Endodermal cell (in vitro differentiated cells): ENCODE measurements at places on chromosomes 16 and 17.

- no peak for DNase-seq
Measured at GRCh38 chr16:54847207-54847606, 83.5 kb upstream of the IRX5 start.

DNA sequence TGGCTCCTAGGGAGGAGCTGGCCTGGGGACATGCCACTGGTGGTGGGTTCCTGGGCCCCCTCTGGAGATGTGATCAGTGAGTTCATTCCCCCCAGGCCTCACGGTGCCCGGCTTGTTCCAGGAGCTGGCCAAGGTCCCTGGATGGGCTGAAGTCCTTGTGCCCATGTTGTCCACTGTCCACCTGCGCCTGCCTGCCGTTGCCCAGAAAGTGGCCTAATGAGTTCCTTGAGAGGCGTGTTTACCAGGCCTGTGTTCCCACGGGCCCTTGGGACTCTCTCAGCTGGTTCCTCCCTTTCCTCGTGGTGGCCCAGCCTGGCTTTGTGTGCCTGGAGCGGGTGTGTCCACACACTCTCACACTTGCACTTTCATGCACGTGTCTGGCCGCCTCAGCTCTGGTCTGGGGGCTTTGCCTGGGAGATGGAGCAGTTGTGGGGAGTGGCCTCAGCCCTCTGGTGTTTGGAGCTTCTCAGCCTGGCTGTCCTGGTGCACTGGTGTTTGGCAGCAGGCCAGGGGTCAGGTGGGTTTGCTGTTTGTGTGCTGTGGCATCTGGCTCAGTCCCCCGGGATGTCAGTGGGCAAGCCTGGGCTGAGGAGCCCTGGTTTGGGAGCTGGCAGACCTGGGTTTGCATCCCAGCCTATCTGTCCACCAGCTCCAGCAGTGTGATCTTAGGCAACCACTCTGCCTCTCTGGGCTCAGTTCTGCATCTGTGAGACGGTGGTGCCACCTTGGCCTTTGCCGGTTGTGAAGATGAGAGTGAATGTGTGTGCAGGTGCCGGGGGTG lies 18.0 kb downstream of the ADCY7 start:
- DNase-seq, result no peak

GRCh38 chr17:40373324-40373723 lies 8.8 kb upstream of the GJD3 start:
- DNase-seq, result no peak

DNA sequence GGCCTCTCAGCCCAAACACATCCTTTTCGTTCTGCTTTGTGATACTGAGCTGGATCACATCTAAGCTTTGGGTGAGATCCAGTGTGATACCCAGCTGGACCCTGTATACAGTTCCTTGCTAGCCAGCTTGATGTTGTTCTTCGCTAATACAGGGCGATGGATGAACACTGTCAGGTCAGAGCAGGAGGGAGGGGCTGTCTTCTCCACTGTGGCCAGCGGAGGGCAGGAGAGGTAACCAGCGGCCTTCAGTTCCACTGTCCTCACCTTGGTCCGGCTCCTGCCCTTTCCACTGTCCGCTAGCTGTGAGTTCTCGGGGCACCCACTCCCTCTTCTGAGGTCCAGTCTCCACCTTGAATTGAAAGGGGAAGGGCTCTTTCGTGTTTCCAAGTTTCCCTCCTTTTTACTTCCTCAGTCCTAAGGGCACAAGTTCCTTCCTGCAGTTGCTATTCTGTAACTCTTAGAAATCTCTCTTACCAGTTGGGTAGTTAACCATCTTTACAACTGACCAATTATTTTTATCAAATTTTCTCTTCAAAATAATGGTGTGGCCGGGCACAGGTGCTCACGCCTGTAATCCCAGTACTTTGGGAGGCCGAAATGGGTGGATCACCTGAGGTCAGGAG lies 3.0 kb upstream of the ZNF213 start:
- peak; percentile 90 for DNase-seq

DNA sequence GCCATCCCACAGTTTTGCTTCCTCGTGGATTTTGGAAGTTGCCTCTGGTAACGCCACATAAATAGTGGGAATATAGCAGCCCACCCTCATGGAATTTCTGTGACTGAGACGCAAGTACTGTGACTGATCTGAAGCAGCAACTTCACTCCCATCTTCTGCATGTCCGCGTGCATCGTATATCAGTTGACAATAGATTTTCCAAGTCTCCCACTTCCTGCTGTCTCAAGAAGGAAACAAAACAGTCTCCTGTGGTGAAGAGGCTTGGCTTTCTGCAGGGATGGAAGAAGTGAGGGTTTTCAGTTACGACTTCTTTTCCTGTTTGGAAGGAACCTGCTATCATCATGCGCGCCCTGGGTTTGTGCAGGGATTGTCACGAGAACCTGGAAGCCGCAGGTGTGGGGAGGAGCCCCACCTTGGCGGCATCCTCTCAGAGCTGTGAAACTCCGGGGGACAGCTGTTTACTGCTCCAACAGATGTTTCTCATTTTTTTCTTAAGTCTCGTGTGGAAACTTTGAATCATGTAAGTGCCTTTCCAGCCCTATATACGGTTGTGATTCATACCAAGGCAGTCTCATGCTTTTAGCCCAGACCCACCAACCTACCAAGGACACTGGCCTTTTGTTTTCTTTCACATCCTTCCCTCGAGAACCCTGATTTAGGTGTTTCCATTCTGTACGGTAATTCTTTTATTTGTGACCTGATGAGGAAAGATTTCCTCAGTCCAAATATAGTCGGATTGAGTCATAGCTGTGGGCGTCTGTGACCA lies 57.5 kb downstream of the WIPI1 start:
- peak; percentile 52 for DNase-seq

GRCh38 chr16:10982465-10983150 lies 38.2 kb downstream of the CLEC16A start:
- no peak for DNase-seq

DNA sequence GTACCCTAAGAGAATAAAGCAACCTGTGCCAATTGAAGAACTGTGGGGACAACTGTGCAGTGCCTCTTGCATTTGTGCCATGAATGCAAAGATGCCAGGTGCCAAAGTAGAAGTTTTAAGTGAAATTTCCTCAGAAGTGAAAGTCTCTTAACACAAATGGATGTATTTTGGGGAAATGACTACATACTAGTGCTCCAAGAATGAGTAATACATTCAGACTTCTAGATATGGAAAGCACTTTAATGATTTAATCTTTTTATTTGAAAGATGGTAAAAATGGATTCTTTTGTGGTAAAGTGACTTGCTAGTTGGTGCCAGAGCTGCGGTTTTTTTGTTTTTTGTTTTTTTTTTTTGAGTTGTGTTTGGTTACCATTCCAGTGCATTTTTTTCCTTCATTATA lies 15.0 kb downstream of the UTP18 start:
- no peak for DNase-seq

DNA sequence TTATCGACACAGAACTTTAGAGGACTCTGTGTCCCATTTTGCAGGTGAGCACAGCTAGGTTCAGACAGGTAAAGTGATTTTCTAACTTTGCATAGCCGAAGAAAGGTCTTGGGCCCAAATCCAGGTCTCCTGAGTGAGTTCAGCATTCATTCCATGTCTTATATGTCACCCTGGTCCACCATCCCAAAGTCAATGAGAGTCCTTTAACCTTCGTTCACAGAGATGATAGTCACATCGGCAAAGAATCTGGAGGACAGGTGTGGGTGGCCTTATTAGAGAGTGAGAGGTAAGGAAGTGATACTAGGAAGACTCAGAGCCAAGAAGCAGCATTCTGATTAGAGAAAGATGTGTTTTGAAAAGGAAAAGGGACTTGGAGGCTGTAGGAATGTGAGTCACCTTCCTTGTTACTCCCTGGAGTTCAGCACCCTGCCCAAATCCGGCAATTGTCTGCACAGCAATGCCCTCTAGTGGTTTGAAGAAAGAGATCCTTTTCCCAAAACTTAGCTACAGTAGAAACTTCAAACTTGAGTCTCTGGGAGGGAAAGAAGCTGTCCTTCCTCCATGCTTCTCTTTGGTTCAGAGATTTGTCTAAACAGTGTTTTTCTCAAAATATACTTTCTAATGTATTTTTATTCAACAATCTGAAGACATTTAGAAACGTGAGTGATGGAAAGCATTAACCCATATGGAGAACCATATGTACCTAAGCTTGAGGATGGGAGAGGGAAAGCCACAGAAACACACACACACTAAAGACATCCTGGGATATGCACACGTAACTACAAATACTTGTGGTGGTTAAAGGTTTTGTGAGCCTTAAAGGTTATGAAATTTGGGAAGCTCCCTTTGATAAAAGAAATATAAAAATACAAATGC lies 96.4 kb upstream of the SHISA6 start:
- peak; percentile 85 for DNase-seq

DNA sequence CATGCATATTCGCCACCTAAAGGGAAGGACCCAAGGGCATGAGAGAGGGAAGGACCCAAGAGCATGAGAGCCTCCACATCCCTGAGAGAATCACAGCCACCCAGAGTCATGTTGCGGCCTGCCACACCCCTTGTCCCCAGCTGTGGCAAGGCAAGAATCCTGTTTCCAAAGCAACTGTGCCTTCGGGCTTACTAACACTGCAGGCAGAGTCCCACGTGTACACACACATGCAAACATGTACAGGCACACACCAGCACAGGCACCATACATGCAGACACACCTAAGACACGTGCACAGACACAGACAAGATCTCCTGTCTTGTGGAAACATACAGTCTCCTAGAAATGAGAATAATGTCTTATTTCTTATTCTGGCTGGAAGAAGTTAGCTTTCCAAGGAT lies 92.4 kb upstream of the CDYL2 start:
- peak; percentile 20 for DNase-seq

DNA sequence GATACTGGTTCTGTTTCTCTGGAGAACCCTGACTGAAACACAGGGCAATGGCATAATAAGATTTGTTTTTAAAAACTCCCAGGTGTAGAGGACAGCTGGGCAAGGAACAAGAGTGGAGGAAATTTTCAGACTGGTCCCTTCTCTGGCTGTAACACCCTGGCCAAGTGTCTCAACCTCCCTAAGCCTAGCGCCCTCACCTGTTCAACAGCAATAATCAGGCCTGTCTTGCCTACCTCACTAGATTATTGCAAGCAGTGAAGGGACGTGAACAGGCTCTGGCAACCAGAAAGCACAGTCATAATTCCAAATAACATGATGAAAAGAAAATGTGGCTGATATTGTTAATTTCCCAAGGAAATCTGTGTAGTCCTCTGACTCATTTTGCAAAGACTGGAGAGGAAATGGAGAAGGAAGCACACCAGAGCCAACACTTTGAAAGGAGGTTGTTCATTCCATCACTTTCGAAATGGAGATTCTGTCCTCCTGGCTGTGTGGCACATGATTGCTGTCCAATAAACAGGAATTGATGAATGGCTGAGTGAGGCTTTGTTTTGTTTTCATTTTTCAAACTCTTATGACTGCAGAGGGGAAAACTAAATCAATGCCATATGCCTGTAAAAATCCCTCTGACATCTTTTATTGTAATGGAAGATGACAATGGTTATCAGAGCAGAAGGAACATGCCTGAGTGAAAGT lies 87.5 kb upstream of the HLF start:
- peak; percentile 75 for DNase-seq

DNA sequence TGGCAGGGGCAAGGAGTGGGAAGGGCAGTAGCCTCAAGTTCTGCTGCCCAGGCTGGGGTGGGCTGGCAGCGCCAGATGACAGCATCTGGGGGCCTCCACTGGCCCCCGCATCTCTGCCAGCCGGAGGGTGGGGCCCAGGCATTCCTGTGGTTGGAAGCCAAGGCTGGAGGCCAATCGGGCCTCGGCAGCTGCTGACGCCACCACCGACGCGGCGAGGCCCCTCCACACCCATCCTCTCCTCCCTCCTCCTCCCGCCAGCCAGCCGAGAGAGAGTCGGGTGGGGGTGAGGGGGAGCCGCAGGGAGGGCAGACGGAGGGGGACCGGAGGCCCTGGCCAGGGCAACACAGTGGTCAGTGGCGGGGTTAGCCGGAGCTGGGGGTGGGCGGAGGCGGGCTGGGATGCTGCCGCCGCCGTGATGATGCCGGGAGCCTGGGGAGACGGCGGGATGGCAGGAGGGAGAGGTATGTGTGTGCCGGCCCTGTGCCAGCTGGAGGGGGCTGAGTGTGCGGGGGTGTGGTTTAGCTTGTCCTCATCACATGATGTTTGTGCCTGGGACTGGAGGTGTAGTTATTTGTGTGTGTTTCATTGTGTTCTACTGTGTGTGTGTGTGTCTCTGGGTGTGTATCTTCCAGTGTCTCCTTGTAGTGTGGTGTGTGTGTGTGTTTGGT lies 36.6 kb downstream of the ARHGAP23 start:
- DNase-seq, result no peak

- no peak for DNase-seq
Measured at GRCh38 chr17:61536422-61536955, 54.5 kb downstream of the NACA2 start.

- DNase-seq, result peak; percentile 37
Measured at GRCh38 chr17:58268774-58269556, 11.8 kb downstream of the MPO start.

DNA sequence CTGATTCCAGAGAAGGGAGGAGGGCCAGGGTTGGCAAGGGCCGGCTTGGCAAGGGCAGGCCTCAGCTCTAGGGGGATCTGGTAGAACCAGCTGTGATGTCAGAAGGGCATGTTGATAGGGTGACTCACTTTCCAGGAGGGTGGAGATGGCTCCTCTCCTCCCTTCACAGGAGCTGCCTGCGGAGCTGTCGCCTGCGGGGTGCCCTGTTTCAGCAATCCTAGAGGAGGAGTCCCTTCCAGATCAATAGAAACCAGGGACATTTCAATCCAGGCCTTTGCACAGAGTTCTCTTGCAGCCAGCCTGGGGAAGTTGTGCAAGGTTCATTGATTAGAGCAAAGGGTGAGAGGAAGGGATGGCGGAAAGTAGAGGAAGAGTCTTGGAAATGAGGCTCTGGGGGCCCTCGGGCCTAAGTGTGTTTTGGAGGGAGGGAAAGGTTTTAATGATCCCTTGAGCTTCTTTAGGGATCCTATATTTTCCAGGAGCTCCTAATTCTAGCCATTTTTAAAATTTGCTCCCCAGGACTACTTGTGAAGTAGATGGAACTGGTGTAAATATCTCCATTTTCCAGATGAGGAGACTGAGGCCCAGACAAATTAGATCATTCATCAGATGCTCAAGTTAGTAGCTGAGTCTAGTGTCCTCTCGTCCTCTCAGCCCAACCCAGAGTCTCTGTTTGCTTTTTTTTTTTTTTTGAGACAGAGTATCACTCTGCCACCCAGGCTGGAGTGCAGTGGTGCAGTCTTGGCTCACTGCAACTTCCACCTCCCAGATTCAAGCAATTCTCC lies 24.8 kb upstream of the CSNK2A2 start:
- DNase-seq, result peak; percentile 82

DNA sequence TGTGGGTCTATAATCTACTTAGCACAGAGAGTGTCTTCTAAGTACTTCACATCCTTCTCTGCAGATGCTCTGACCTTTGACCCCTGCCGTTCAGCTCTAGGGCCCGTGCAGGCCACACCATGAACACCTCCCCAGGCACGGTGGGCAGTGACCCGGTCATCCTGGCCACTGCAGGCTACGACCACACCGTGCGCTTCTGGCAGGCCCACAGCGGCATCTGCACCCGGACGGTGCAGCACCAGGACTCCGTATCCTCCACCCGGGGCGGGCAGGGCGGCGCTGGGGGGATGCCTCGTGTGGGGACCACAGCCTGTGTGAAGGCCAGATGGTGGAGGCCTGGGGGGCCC lies 686 bp downstream of the MLST8 start:
- DNase-seq, result no peak
